ENCODE measurements at places on chromosomes 3 and 15.

GRCh38 chr15:31021067-31021665 is 29.7 kb upstream of the MTMR10 start:
- DNase-seq: no peak

- DNase-seq: peak; percentile 79
Measured at GRCh38 chr3:105353485-105354161, 13.1 kb upstream of the ALCAM start.

DNA sequence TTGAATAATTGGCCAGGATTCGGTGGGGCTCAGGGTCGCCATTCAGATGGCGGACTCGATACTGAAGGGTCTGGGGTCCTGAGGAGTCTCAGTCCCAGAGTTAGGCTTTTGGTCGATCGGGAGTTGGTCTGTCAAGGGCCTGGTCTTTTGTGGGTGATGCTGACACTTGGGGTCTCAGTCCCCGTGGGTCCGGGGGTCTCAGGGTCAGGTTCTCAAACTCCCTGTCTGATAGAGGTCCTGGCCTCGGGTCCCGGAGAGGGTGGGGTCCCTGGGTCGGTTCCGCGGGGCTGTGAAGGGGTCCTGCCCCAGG is 467 bp downstream of the NCKIPSD start:
- DNase-seq: no peak

GRCh38 chr15:40065166-40065565 is 26.2 kb upstream of the SRP14 start:
- no peak for DNase-seq

GRCh38 chr3:20051123-20051806 is 11.0 kb downstream of the KAT2B start:
- no peak for DNase-seq

DNA sequence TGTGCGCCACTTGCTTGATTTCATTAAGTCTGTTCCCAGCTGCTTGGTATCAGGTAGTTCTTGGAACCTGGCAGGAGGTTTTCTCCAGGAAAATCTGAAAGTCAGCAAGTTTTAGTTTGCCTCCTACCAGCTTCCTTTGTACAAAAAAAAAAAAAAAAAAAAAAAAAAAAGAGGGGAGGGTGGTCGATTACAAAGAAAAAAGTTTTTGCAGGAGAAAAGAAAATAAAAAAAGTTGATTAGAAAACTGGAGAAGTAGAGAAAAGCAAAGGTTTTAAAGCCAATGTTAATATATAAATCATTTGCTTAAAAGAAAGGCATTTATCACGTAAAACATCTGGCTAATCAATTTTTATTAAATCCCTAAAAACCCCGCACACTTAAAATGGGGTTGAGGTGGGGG is 5.9 kb downstream of the EPHA3 start:
- DNase-seq: no peak

DNA sequence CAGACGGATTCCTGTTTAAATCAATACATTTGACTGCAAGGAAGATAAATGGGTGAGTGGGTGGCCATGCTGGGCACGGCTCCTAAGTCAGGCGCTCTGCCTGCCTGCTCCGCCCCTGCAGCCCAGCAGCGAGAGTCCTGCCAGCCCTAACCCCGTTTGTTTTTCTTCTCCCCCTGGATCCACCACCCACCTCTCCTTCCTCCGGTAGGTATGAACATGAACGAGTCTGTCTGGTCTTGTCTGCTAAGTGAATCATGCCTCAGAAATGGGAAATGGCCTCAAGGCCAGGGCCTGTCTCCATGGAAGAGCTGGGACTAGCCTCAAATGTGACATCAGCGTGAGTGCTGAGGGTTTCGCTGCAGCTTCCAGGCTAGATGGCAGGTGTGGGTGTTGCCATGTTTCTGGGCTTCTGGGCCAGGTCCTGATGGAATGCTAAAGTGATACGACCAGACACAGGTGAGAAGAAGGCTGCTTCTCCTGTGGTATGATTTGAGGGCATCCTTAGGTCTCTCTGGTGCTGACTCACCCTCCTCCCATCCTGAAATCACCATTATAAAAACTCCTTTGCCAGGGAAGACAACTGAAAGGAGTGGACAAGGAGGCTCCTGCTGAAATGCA is 5.6 kb upstream of the FEM1B start:
- DNase-seq: peak; percentile 53

- DNase-seq: no peak
Measured at GRCh38 chr3:4595710-4596113, 102.6 kb downstream of the ITPR1 start.

DNA sequence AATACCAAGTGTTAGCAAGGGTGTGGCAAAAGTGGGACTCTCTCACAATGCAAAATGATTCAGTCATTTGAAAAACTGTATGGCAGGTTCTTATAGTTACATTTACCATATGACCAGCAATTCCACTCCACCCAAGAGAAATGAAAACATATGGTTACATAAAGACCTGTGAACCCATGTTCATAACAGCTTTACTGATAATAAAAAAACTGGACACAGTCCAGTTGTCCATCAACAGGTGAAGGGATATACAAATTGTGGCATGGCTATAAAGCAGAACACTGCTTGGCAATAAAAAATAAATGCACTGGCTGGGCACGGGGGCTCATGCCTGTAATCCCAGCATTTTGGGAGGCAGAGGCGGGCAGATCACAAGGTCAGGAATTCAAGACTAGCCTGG is 30.8 kb downstream of the RAD18 start:
- no peak for DNase-seq

DNA sequence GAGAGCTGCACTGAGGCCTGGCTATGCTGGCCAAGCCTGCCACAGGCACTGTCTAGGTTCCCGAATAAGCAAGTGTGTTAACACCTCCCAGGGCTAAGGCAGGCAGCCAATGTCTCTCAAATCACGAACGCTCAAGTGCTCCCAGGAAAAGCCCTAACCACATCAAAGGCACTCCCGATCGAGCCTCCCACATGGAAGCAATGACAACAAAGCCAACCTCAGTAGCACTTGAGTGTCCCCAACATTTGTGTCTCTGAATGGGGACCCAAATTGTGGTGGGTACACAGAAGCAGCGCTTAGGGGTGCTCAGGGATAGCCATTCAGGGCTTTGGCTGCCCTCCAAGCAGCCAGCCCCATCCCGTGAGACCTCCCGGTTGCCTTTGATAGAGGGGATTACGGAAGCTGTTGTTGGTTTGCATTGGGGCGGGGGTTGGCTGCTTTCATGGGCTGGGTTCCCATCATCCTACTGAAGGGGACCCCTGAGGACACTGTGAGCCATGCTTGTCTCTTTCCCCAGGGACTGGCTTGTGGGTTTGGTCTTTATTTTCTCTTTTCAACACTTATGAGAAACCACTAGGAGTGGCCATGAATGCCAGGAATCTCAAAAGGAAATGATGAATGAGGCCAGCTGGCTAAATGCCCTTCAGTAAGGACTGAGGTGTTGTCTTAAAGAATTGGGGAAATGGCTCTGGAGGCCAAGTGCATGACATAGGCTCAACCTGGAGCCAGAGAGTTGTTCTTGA is 234.1 kb upstream of the FEZF2 start:
- DNase-seq: peak; percentile 10

Measured in ACHN (cell line).